NCI-H2029 treated with DMSO at 0.1 percent for 48 hours (cell line): ENCODE measurements at places on chromosomes 12 and 14.

GRCh38 chr14:100082723-100083122 is 17.5 kb downstream of the EVL start:
- no peak for DNase-seq

GRCh38 chr12:129927316-129927900 is 23.6 kb upstream of the TMEM132D start:
- DNase-seq = no peak

GRCh38 chr12:42730291-42730690 is 140.7 kb upstream of the PRICKLE1 start:
- DNase-seq = no peak

DNA sequence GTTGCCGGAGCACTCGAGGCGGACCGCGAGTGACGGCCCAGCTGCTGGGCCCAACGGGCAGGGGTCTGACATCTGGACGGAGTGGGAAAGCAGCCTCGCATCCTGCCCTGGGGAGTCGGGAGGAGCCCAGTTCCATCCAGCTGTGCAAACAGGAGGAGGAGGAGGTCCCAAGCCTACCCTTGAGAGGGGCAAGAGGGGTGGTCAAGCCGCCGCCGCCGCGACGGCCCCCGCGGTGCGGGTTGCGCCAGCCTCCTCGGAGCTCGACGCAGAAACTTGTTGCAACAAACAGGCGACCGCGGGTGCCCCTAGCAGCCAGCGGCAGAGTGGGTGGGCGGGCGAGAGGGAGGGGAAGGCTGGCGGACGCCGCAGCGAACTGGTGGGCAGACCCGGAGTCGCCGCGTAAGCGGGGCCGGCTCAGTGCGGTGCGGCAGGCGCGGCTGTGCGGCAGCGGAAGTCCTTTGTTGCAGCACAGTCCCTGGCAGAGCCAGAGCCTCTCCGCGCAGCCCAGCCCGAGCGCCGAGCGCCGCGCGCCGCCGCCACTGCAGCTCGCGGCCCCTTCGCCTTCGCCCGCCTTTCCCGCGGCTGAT is at the start of gene ZBTB1:
TSS of gene ZBTB1 (plus strand) at position 461 of the 587 bp plus-strand sequence. CDS start 16,735 bp downstream, outside the sequence.
- peak; percentile 14 for DNase-seq

GRCh38 chr14:23286902-23287479 is 1.1 kb upstream of the HOMEZ start:
- DNase-seq = no peak

DNA sequence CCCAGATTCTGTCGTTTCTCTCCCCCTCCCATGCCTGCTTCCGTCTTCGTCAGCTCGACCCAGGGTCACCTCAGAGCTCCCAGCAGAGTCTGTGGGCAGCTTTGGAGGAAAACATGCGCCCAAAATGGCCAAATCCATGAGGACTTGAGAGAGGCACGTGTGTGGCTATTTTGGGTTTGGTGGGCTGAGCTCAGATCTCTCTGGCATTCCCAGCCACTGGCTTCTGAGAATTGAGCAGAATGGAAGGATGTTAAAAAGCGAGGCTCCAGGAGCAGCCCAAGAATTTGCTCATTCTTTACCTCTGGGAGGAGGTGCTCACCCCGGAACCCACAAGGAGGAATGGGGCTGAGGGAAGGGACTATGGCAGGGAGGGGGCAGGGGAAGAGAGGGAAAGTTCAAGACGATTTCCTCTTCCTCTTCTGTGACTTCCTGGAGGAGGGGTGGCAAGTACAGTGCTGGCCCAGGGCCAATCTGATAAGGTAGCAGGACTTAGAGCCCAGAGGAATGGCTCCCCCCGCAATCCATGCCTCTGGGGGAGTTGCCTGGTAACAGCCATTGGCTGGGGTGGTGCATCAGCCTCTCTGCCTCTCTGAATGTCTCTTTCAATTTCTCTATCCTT is 20.1 kb downstream of the TSPAN9 start:
- peak; percentile 24 for DNase-seq
